Osteocyte (in vitro differentiated cells): ENCODE measurements at places on chromosomes 2 and 18. TPM values are rescaled to one million over a fixed set of nuclear protein-coding genes. Genes with fewer than 3 reads are reported as not detected.

Gene PID1
- total RNA-seq, result not detected in 2 replicates

Gene SLC4A5
- total RNA-seq, result 1.6 and 2.3 TPM in 2 replicates

Gene DNER
- total RNA-seq, result 0.13 and 0.19 TPM in 2 replicates

Gene UGT1A4
- not detected in 2 replicates for total RNA-seq

Gene ANKRD30BL
- total RNA-seq, result not detected in 2 replicates

Gene RUFY4
- not detected in 2 replicates for total RNA-seq

Gene CNGA3
- not detected in 2 replicates for total RNA-seq

- DNase-seq, result no peak
These were observed 1366.3 kb upstream of the TMEFF2 start for GRCh38 chr2:193561054-193561453.

GRCh38 chr2:10137053-10137843 lies 14.7 kb downstream of the RRM2 start:
- no peak for DNase-seq

DNA sequence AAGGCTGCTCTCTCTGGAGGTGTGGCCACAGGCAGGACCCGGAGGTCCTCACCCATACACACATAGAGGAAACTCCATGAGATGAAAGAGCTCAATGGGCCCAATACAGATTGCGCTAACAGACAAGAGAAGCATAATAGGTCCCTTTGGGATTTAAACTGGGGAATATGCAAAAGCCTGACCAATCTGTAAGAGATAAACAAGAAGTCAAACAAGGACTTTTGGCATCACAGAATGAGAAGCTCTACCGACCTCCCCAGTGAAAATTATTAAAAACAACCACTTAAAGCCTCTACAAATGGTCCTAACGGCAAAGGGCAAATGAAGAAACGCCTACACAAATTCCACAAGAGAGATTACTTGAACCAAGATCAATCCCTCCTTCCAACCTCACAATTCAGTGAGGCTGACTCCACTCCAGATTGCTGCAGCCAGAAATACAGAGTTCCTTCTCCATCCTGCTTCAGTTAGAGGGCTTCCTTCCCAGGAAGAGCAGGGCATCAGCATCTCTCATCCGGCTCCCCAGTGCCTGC lies 10.8 kb downstream of the IWS1 start:
- DNase-seq, result no peak

DNA sequence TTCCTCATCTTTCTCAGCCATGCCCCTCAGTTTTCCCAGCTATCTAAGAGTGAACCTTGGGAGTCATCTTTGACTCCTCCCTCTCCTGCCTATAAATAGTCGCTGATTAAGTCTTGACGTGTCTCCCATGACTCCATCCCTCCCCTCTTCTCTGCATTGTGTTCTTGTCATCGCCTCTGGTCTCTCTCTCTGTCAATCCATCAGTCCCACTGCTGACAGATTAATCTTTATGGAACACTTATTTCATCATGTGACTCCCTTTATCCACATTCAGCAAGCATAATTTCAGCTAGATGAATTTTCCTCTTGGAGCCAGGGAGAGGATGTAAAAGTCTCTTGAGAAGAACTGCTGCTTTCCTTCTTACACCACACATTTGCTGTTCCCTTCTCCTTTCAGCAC lies 9.4 kb downstream of the ADAM23 start:
- DNase-seq, result no peak

GRCh38 chr2:205734436-205735037 lies 52.2 kb downstream of the NRP2 start:
- DNase-seq, result no peak

DNA sequence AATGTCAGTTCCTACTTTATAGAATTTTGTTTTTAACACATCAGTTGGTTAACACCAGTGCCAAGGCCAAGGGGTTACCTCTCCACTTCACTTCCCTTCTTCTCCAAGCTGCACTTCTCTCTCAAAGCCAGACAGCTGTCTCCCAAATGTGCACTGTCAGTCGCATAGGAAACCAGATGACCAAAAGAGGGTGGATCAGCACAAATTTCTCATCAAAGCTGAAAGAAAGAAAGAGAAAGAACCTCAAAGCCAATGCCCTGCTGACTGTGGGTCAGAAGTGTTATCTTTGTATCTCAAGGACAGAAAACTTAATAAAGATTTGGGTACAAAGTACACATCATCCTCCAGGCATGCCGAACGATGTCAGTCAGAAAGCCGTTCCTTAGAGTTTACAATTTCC lies 32.2 kb downstream of the SPATS2L start:
- no peak for DNase-seq

GRCh38 chr18:42707080-42707479 lies 408.4 kb downstream of the RIT2 start:
- no peak for DNase-seq

GRCh38 chr2:177314722-177315264 lies 50.3 kb upstream of the NFE2L2 start:
- DNase-seq, result no peak
